ENCODE measurements at places on chromosomes 16 and 17.

GRCh38 chr17:29577385-29578211, 9.1 kb downstream of the TP53I13 start:
- no peak for DNase-seq

DNA sequence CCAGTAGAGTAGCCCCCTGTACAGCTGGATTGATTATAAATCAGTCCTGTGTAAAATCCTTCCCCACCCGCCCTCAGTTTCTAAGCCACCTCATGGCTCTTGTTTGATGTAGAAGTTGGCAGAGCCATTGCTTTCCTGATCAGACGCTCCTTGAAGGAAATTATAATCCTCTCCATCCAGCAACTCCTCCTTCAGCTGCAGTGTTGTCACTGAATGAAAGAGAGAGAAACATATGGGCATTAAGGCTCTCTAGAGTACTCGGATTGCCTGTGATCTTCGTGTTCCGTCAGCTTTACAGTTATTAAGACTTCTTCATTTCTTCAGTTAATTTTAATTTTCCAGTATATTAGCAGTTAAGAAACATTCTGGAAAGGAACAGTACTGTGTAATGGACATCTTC, 14.3 kb downstream of the NME2 start:
- no peak for DNase-seq

DNA sequence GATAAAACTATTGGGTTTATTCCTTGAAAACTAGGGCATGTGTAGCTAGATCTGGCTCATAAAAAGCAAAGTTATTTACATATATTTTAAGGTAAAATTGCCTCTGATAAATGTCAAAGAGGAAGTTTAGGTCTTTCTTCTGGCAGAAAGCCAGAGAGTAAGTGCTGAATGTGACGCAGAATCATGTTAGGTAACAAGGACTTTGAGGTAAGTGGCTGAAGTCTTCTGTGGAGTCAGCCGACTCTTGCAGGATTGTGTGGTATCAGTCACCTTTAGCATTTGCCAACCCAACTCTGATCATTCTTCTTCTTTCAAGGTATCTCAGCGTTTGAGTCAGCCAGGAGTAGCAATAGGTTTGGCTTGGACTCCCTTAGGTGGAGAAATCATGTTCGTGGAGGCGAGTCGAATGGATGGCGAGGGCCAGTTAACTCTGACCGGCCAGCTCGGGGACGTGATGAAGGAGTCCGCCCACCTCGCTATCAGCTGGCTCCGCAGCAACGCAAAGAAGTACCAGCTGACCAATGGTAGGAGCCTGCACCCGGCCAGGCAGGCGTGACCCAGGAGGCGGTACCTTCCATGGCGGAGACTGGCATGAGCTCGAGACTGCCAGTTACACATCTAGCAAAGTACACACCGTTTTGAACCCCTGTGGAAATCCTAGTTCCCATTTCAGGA, 37.9 kb downstream of the SIAH1 start:
- DNase-seq: no peak

DNA sequence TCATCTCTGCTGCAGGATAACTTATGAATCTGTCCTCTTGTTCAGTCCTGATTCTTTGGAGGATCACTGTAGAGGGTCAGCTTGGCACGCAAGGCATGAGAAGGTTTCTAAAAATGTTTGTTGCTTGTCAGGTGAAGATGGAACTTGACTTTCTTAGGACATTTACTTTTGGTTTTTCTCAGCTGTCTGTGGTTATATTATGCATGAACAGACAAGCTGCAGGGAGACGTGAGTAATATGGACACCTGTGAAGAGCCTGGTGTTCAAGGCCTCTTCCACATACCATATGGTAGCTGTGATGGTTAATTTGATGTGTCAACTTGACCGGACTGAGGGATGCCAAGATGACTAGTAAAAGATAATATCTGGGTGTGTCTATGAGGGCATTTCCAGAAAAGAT, 270.2 kb upstream of the CPHXL start:
- no peak for DNase-seq

DNA sequence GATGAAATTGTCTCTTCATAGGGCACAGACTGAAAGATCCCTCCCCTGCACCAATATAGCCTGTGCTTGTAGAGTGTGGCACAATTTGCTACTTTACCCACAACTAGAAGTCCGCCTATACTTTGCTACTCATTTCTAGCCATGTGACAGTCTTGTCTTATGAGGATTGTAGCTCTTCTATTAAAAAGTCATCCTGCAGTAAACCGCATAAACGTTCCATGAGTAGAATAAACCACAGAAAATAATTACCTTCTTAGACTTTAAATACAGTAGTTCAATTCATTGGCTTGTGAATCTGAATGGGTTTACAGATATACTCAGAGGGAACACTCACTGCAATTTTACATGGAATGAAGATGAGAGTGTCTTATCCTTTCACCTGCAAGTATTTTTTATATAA, 4.4 kb downstream of the KRT27 start:
- DNase-seq: no peak

DNA sequence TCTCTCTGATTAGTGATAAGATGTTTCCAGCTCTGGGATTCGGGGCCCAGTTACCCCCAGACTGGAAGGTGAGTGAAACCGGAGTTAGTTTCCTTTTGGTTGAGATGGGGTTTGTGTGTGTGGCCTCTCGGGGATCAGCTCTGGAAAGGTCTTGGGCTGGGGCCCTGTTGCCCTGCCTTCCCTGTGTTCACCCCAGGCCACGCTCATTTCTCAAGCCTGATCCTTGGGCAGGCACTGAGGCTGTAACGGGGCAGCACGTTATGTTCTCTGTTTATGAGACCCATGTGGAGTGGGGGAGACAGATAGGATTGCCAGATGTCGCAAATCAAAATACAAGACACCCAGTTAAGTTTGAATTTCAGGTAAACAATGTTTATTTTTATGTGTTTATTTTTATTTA, 35.5 kb downstream of the CPNE2 start:
- DNase-seq: no peak

DNA sequence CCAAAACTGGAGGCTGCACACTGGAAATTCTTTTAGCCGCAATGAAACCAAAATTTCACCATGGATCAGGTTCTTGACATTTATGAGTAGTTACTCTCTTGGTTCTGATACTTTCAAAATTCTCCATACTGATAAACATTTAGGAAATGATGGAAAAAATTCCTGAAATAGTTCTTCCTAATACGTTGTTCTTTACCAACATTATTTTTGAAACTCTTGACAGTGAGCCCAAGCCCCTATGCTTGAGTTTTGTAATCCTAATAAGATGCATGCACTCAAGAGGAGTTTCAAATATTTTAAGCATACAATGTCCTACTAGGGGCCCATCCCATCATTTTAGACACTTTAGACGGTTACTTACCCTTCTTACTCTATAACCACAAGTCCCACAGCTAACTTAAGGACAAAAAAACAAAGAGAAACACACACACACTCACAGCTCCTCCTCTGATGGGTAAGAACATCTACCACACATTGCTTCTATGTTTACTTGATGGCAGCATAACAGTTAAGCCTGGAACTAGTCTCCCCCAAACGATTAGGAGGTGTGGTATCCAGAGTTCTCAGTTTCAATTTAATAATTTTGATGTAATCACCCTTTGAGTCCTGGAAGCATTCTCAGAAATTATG, 3.7 kb downstream of the VEZF1 start:
- peak; percentile 44 for DNase-seq

DNA sequence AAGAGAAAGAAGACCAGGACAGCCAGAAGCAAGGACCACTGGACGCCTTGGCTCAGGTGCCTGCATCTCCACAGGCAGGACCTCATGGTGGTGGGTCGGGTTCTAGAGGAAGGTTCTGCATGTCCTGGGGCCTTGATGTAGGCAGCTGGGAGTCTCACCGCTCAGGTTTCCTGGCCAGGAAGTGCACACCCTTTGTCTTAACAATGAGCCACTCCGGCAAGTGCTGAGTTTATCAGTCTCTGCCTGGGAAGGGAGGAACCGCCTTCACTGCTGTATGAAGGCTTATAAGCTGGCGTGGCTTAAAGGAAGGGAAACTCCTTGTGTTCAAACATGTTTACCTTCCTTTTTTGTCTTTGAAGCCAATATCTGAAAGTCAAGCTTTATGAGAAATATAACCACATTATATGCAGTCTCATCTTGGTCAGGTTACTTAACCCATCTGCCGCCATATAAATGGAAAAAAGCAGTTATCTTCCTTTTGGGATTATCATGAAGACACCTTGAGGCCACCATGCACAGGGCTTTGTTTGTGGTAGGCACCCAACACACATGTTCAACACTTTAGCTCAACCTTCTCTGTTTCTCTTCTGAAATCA, at the start of gene ST6GALNAC1:
Gene ST6GALNAC1 (minus strand): TSS at position 205 of the 596 bp plus-strand sequence. CDS start 119 bp downstream, at position 86.
- DNase-seq: no peak

DNA sequence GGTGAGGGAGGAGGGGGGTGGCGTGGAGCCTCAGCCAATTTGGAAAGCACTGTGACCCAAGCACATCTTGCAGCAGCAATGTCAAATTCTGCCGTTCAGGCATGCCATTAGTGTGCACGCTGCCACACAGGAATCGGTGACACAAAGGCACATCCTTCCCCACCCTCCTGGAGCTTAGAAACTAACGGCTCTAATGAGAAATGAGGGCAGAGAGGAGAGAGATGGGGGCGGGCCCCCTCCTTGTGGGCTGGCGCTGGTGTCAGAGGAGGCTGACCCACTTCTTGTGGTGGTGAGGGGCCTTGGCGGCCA, 94.8 kb downstream of the RTN4RL1 start:
- no peak for DNase-seq

DNA sequence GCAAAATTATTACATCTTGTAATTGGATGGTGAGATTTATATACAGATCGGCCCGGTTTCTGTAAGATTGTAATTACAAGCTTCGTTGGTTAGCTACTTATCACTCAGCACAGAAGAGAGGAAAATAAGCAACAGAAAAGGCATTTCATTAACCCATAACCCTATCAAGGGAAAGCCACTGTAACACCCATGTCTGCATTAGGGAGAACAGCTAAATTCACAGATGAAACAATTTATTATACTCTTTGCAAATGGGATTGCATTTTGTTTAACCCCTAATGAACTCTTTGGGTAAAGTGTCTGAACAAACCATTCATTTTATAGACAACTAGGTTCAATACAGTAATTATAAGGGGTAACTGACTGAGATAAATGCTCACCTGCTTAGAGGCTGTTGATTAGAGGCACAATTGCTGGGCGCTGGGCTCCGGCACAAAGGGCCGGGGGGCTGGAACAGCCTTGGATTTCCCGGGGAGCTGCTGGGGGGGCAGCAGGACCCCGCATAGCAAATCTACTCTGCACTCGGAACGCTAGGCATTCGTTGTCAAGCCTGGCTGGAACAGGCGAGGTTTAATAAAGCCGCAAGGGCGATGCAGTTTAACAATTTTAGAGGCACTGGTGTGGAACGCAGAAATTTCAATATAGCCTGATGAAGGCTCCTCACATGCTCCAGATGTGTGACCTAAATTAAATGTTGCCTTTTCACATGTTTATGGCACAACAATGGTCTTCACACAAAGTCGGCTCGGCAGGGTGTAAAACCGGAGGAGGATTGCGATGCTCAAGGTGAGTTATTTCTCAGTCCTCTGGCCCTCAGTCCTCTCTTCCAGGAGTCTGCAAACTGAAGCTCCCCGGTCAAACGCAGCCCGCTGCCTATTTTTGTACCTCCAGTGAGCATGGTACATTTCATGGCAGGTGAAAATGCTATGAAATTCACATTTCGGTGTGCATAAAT, 134.0 kb upstream of the IRX6 start:
- no peak for DNase-seq

GRCh38 chr16:52436339-52437276, 110.3 kb downstream of the TOX3 start:
- no peak for DNase-seq

- DNase-seq: no peak
Observed at GRCh38 chr16:89292443-89293078, 75.1 kb downstream of the ZNF778 start.

Data from GM04503 (cell line).